ENCODE measurements at places on chromosomes 5 and 9. TPM values are rescaled to one million over a fixed set of nuclear protein-coding genes. Genes with fewer than 3 reads are reported as not detected.

DNA sequence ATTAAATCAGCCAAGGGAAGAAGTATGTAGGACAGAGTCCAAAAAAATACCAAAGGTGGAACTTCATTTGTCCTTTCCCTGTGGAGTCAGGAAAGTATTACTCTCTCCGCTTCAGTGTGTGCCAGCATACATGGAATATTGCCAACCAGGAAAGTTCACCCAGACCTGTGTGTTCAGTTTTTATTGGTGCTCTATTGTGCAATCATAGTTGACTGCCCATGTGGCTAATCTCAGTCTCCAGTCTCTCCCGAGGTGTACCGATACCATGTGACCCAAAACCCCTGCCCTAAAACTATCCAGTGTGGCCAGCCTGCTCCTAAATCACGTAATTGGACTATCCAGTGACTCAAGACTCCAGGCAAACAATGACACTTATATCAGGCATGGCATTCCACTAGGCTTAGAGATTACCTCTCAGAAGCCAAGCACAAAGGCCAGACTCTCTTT lies 38.8 kb downstream of the NFX1 start:
- DNase-seq = peak; percentile 60

CATSPER3 gene
- 1.8 TPM for total RNA-seq

ZNF367 gene
- total RNA-seq = 0.97 TPM

DNA sequence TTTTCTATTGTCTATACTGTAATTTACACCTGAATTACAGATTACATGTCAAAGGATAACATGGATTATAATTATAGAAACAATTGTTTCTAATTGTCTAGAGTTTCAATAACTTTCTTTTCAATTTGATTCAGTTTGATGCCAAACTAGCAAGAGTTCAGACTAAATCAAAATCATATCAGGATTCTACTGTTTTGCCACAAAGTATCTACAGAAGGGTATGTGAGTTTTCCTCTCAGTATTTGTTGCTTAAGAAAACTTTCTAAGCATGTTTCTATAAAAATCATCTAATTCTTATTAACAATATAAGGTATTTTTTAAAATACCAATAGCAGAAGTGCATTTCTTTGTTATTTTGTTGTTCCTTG lies 12.5 kb downstream of the SELENOP start:
- no peak for DNase-seq

GRCh38 chr5:170819824-170820223 lies 36.3 kb downstream of the GABRP start:
- DNase-seq = no peak

GRCh38 chr5:102795526-102795925 lies 40.4 kb downstream of the PAM start:
- DNase-seq = no peak

GRCh38 chr5:170164921-170165320 lies 59.2 kb downstream of the FOXI1 start:
- no peak for DNase-seq

GRCh38 chr5:178215280-178216002 lies 11.1 kb downstream of the HNRNPAB start:
- no peak for DNase-seq

- no peak for DNase-seq
These were observed 133.6 kb downstream of the MVB12B start for GRCh38 chr9:126459965-126460843.

- DNase-seq = no peak
These were observed 444 bp upstream of the ZNF354A start for GRCh38 chr5:178730940-178731265.

LCN15 gene
- total RNA-seq = not detected

DNA sequence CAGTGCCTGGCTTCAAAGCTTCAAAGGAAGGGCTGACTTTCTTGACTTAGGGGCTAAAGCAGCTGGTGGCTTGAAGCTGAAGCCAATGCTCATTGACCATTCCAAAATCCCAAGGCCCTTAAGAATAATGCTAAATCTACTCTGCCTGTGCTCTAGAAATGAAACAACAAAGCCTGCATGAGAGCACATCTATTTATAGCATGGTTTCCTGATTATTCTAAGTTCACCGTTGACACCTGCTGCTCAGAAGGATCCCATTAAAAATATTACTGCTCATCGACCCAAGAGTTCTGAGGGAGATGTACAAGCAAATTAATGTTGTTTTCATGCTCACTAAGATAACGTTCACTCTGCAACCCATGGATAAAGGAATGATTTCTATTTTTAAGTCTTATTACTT lies 6.7 kb downstream of the TMEM174 start:
- DNase-seq = no peak

TRIP13 gene
- total RNA-seq = 0.71 TPM

ASTN2 gene
- 2.8 TPM for total RNA-seq

AGXT2 gene
- not detected for total RNA-seq

DNA sequence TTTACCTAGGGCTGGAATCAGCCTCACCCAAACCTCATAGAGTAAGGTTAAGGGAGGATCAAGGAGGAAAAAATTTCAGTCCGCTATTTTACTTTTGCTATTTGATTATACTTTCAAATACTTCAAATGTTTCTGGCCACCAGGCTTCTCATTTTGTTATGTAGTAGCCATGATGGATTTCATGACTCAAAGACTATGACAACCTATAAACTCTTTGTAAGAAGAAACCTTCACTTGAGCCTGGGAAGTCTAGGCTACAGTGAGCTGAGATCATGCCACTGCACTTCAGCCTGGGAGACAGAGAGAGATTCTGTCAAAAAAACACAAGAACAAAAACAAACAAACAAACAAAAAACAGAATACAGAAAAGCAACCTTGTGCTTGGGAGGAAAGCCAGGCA lies 293.6 kb upstream of the TNC start:
- no peak for DNase-seq

MLANA gene
- not detected for total RNA-seq

- DNase-seq = no peak
These were observed 177.4 kb downstream of the SAXO1 start for GRCh38 chr9:18855656-18856055.

SHISAL2B gene
- not detected for total RNA-seq

GRCh38 chr5:179224741-179225140 lies 120.5 kb downstream of the ADAMTS2 start:
- no peak for DNase-seq

MARCOL gene
- not detected for total RNA-seq

Data from psoas muscle (tissue), 8 donors.